ENCODE measurements at places on chromosomes 5 and 9.
A peak's percentile ranks its signal among the peaks of the same experiment; 100 is the strongest.

GRCh38 chr9:105373723-105374122, 74.1 kb upstream of the FSD1L start:
- DNase-seq = no peak

DNA sequence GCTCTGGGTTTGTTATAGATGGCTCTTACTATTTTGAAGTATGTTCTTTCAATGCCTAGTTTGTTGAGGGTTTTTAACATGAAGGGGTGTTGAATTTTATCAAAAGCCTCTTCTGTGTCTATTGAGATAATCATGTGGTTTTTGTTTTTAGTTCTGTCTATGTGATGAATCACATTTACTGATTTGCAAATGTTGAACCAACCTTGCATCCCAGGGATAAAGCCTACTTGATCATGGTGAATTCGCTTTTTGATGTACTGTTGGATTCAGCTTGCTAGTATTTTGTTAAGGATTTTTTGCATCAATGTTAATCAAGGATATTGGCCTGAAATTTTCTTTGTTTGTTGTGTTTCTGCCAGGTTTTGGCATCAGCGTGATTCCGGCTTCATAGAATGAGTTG, 25.5 kb downstream of the CCDC180 start:
- DNase-seq = no peak

DNA sequence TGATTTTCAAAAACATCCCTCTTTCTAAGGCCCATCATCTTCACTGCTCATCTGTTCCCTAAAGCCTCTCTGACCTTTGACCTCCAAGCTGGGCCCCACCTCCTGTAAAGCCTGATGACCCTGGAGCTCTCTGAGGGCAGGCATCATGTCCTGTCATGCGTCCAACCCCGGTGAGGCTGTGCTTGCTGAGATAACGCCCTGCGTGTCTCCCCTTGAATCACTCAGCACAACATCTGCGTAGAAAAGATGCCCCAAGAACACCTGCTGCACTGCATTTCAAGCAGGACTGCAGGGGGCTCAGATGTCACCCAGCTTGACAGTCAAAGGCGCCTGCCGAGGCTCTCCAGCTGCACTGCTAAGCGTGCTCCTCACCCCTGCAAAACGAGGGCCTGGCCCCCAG, 78.0 kb downstream of the OTULIN start:
- no peak for DNase-seq

DNA sequence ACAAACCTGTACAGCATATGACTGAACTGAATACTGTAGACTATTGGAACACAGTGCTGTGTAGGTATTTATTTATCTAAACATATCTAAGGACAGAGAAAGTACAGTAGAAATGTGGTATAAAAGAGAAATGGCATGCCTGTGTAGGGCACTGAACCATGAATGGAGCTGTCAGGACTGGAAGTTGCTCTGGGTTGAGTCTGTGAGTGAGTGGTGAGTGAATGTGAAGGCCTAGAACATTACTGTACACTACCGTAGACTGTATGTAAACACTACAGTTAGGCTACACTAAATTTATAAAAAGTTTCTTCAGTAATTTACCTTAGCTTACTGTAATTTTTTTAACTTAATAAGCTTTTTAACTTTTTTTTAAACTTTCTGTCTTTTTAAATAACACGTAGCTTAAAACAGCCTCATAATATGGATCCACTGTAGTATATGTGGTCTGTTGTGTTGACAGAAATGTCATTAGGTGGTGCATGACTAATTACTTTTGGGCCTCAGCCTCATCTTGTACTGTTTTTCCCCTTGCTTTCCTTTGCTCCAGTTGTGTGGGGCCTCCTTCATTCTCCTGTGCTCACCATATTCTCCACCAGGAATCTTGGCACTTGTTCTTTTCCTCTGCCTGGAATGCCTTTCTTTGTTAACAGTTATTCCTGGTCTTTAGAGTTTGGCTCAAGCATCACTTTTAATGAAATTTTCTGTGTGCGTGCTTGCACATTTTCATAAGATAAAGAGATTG, 8.8 kb downstream of the SPIN1 start:
- DNase-seq = no peak

DNA sequence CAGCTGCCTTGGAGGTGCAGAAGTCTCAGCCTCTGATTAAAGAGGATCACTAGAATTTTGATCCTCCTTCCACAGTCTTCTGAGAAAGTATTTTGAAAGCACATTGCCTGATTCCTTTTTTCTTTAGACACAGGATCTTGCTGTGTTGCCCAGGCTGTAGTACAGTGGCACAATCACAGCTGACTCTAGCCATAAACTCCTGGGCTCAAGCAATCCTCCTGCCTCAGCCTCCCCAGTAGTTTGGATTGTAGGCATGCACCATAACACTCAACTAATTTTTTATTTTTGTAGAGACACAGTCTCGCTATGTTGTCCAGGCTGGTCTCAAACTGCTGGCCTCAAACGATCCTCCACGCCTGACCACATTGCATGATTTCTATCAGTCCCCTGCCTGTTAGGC, 74.5 kb downstream of the FAM78A start:
- DNase-seq = no peak

- no peak for DNase-seq
These were observed 6.0 kb downstream of the IPPK start for GRCh38 chr9:92663951-92664350.

DNA sequence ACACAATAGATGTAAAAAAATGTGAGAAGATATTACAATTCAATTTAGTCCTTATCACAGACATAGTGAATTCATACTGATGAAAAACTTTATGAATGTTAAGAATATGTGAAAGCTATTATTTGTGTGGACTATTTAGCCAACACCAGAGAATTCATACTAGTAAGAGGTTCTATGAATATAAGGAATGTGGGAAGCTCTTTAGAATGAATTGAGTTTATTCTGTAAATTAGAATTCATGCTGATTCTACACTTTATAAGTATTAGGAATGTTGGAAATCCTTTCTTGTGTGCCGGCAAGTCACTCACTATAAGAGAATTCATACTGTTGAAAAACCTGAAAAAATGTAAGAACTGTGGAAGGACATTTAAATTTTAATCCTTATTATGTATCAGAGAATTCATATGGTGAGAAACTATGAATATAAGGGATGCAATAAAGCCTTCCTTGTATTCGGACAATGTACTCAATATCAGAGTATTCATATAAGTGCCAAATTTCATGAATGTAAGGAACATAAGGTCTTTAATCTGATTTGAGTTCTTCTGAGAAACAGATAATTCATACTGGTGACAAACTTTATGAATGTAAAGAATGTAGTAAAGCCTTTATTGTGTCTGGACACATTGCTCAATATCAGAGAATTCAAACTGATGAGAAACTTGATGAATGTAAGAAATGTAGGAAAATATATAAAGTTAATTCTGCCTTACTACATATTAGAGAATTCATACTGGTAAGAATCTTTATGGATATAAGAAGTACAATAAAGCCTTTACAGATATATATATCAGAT, 21.6 kb upstream of the PCDHA1 start:
- no peak for DNase-seq

GRCh38 chr5:142829801-142830220, 59.6 kb downstream of the ARHGAP26 start:
- no peak for DNase-seq

DNA sequence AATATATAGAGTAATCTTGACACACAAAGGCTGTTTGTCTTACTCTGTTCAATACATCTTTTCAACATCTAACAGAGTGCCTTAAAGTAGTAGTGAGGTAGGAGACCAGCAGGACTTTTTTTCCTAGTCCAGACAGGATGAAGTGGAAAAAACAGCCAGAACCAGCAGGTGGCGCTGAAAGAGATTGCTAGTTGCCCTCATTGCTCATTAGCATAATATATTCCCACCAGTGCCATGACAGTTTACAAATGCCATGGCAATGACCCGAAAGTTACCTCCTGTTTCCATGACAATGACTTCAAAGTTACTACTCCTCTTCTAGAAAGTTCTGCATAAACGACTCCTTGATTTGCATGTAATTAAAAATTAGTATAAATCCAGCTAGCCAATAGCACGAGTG, 387.4 kb downstream of the ACTL7B start:
- peak; percentile 60 for DNase-seq

DNA sequence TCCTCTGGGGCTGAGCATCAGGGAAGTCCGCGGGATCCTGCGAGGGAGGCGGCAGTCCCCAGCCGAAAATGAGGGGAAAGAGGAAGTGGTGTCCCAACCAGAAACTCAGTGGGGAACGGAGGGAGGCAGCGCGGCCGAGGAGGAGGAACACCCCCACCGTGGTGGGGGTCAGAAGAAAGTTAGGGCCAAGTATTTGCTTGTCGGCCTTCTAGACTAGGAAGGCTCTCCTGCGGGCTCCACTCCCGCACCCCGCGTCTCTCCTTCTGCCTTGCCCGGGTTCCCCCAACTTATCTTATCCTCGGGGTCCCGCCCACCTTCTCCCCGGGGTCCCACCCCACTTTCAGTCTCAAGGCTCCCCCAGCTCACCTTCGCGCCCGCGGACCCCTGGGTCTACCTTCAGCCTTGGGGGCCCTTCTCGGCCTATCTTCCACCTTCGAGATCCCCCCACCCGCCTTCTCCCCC, 557 bp upstream of the PHF2 start:
- DNase-seq = peak; percentile 46

- DNase-seq = peak; percentile 68
These were observed 368 bp downstream of the SH3TC2 start for GRCh38 chr5:149062371-149063016.

DNA sequence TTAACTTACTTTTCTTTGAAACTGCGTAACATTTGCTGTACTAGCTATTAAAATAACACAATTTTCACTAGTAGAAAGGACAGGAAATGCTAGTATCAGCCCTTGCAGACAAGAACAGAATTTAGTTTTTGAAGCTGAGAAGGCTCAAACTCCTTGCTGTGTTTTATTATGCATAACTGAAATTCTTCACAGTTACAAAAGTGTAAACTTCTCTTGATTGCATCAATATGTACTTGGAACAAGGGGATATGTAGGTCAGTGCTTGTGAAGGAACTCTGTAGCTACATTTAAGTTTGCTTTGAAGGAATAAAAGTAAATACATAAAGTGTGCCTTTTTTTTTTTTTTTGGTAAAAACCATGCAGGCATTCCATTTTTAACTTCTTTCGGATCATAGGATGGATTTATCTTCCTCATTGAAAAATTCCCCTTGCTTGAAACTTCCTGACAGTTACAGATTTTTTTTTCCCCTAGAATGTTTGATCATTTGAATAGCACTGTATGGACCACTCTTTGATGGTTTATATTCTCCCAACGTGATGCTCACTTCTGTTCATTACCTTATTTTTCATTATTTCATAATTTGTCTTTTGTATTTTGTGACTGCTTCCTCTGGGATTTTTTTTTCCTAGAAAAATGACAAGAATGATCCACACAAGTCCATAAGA, 94.9 kb upstream of the DAB2 start:
- no peak for DNase-seq

DNA sequence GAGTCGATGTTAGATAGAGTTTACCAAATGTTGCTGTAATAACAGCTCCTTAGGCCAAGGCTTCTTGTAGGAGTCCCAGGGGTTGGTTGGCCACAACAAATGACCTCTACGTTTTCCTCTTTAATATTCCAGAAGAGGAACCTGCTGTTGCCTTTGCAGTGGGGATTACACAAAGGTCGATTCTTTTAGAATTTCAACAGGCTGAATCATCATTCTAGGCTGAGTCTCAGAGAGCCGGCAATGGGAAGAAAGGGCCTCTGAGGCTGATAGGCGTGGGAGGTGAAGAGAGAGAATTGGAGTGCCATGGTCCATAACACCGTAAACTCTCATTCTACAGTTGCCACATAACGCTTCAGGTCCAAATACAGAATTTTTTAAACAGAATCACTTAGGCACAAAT, 405.9 kb upstream of the DAP start:
- no peak for DNase-seq

GRCh38 chr9:126431077-126431742, 104.6 kb downstream of the MVB12B start:
- DNase-seq = no peak

All from ELF-1 (cell line).